Stomach (tissue), 19 donors: ENCODE measurements at places on chromosomes 1 and 21. TPM values are rescaled to one million over a fixed set of nuclear protein-coding genes. Genes with fewer than 3 reads are reported as not detected.

Gene QSOX1
- polyA plus RNA-seq: 118 TPM

Gene LIPI
- not detected for polyA plus RNA-seq

Gene CFHR5
- not detected for polyA plus RNA-seq

DNA sequence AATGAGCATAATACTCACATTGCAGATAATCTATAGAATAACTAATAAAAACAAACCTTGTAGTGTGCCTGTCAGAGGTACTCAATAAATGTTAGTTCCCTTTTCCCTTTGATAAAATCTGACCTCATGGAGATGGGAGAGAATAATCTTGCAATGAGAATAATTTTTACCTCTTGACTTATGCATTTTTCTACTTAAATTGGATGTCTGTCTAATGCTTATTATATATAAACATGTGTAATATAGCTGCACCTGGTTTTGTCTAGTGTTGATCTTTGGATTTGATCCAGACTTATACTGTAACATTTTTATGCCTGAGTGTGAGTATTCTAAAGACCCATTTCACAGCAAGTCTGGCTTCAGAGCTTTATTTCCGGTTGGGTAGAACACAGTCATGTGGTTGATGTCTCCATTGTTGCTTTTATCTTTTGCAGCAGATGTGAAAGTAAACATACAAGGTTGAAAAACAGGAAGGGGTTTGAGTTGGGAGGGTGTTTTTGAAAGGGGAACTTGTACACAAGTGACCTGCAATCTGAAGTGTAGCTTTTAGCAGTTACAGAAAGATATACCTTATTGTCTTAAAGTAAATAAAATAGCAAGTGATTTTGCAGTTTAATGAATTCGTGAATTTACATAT lies 12.4 kb downstream of the EPB41 start:
- H3K4me3 ChIP-seq: no peak overlapping the region
- peak; percentile 78 for DNase-seq
- H3K36me3 ChIP-seq: no peaks in the 10 kb centered on the region
- H3K27ac ChIP-seq: peak overlapping the region; percentile 78

DNA sequence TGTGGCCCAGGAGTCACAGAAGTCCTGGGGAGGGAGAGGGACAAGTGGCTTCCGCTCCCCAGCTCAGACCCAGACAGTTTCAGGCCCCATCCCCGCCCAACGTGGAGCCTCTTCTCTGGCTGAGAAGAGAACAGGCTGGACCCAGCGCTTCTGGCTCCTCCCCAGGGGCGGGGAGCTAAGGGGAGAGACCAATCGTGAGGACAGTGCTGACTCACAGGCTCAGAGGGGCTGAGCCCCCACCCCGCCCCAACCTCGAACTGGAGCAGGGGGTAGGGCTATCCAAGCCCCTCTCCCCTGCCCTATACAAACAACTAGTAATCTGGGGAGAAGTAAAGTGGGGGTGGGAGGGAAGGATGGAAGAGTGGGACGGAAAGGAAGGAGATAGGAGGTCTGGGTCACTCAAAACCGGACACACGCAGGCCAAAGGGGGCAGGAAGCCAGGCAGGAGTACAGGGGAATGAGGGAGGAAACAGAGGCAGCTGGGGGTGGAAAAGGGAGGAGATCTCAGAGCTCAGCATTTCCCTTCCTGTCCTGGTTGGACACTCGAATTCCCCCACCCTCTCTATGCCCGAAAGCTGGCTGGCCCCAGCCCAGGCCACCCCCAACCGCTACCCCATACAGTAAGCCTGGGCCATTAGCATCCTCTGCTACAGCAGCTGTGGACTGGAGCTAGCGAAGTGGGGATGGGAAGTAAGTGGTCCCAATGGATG lies at the start of gene SHC1:
SHC1 (minus strand) TSS at position 117 of the 710 bp plus-strand sequence. CDS start 221 bp downstream, outside the sequence.
- peak within 1 kb of the TSS; percentile 44 for H3K4me3 ChIP-seq
- H3K36me3 ChIP-seq: peaks cover 40% of the 10 kb centered on the region
- H3K27me3 ChIP-seq: no peaks in the 10 kb centered on the region
- H3K27ac ChIP-seq: peak within 1 kb of the TSS; percentile 99

Gene IL20
- not detected for polyA plus RNA-seq

DNA sequence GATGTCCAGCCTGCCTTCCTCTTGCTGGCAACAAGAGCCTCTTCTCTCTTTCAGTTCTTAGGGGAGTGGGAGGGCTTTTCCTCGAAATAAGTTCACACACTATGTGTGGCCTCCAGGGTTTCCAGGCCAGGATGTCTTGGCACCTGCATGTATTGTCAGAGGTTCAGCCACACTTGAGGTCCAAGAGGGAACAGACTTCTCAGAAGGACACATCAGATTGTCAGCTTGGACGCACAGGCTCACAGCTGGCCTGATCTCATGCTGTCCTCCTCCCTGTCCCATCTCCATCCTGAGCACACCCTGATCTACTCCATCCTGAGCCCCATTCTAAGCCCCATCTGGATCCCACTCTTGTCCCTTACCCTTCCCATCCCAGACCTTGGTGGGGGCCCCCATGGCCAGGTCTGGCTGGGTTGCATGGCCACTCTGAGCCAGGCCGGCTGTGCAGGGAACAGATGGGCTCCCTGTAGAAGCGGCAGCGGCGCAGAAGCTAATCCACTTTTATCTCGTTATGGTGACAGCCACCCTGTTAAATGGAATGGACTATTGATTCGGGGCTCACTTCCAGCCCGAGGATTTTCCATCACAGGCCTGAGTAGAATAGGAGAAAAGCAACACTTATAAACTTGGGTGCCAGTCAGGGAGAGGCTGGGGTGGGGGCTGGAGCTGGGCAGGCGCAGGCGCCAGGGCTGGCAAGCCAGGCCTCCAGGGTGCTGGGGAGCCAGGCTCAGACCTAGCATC lies 85.1 kb upstream of the CSF3R start:
- DNase-seq: no peak
- no peaks in the 10 kb centered on the region for H3K4me1 ChIP-seq
- no peak overlapping the region for H3K4me3 ChIP-seq
- no peaks in the 10 kb centered on the region for H3K27me3 ChIP-seq

Gene EBNA1BP2
- 52.5 TPM for polyA plus RNA-seq

GRCh38 chr1:7127322-7128075 lies 342.2 kb downstream of the CAMTA1 start:
- no peak for DNase-seq
- no peaks in the 10 kb centered on the region for H3K36me3 ChIP-seq
- no peak overlapping the region for H3K4me3 ChIP-seq
- no peaks in the 10 kb centered on the region for H3K4me1 ChIP-seq
- H3K27me3 ChIP-seq: no peaks in the 10 kb centered on the region

DNA sequence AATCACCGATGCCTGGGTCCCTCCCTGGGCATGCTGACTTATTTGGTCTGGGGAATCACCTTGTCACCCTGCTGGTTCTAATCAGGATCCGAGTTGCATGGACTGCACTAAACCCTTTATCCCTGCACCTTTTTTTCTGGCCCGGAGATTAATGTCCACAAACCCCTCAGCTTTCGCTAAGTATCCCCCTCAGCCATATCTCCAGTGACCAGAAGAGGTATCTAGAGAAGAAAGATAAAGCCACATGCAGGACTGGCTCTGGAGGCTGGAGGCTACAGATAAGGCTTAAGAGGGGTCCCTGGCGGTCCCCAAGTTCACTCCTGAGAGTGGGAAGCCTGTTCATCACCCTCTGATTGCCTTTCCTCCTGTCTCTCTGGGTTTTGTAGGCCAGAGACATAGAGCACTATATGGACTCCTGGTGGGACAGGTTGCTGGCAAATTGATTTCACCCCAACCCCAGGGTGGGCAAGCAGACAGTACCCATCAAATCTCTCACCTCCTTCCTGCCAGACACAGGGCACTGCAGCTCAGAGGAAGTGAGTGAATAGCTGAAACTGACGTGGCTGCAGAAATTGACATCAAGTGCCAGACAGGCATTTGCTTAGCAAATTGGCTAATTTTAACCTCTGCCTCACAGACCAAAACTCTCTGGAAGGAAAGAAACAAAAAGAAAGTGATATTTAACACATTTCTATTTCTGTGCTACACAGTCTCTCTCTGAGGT lies 38.8 kb downstream of the HMGB4 start:
- H3K27me3 ChIP-seq: no peaks in the 10 kb centered on the region
- no peaks in the 10 kb centered on the region for H3K36me3 ChIP-seq
- no peak overlapping the region for H3K4me3 ChIP-seq
- peaks cover 11% of the 10 kb centered on the region for H3K4me1 ChIP-seq

GRCh38 chr1:235935235-235936225 lies 68.8 kb upstream of the LYST start:
- no peak overlapping the region for H3K27ac ChIP-seq
- DNase-seq: no peak
- no peak overlapping the region for H3K4me3 ChIP-seq
- H3K36me3 ChIP-seq: no peaks in the 10 kb centered on the region

- peak; percentile 57 for DNase-seq
- no peaks in the 10 kb centered on the region for H3K36me3 ChIP-seq
- no peak overlapping the region for H3K27ac ChIP-seq
Observed at GRCh38 chr1:148264374-148265276, 112.5 kb upstream of the NBPF11 start.

DNA sequence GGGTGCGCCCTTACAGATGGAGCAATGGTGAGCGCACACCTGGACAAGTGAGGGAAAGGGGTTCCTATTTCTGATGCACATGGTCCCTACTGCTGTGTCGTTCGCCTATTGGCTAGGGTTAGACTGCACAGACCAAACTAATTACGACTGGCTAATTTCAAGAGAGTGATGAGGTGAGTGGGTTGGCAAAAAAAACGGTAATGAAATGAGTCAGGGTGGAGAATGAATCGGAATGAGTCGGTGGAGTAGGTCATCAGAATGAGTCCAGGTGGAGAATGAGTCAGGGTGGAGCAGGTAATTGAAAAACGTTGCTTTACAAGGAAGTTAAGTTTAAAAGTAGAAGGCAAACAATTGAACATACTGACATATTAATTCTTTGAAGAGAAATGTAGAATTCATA lies 79.8 kb downstream of the WDR4 start:
- H3K27me3 ChIP-seq: peaks cover 7% of the 10 kb centered on the region
- H3K4me3 ChIP-seq: no peak overlapping the region
- H3K36me3 ChIP-seq: no peaks in the 10 kb centered on the region
- DNase-seq: no peak

DNA sequence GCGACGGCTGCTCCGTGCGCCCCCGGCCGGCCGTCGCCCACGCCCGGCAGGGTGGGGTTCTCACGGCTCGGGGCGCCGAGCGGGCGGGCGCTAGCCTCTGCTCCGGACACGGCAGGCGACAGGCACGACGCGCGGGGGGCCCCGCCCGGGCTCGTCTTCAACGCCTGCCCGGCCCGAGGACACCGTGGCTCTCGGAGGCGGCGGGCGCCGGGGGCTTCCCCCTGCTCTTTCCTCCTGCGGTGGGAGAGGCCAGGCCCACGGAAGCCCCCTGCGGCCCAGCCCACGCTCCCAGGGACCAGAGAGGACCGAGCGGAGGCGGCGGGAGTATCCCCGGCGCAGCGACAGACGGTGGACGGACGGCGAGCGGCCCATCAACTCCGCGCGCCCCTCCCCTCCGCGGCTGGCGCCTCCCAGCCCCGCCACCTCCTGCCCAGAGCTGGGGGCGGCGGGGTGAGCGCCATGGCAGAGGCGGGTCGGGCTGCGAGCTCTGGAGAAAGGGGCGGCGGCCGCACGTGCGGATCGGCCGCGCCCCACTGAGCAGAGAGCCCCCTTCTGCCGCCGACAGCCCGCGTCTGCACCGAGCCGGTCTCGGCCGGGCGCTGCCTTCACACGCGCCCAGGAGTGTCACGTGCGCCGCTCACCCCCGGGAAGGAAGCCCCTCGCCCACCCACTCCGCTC lies at the start of the genes SHE and TDRD10:
SHE (minus strand) TSS at position 347 of the 678 bp plus-strand sequence. CDS start 386 bp downstream, outside the sequence.
TDRD10 (plus strand) TSS at position 154 of the 678 bp plus-strand sequence. CDS start 4,685 bp downstream, outside the sequence.
- H3K4me3 ChIP-seq: peak within 1 kb of the TSS; percentile 43
- H3K36me3 ChIP-seq: no peaks in the 10 kb centered on the region
- H3K4me1 ChIP-seq: peaks cover 23% of the 10 kb centered on the region

DNA sequence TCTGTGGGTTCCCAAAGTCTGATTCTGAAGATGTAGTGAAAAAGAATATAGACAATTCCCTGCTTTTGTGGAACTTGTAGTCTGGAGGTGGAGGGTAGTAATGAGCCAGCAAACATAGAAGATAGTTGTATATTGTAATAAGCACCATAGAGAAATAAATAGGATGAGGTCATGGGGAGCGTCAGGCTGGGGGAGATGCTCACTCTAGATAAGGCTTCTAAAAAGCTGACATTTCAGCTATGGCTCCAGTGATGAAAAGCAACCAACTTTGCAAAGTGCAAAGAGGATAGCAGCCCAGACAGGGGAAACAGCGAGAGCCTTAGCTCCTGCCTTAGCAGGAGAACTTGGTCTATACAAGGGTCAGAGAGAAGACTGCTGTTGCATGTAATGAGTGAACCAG lies 98.0 kb upstream of the RALGPS2 start:
- DNase-seq: no peak
- H3K4me3 ChIP-seq: no peak overlapping the region
